Activated CD8-positive, alpha-beta memory T cell treated with anti-CD3 and anti-CD28 coated beads for 1 hour (primary cell): ENCODE measurements at places on chromosomes 4 and X.

GRCh38 chrX:68424719-68425118, 8.6 kb downstream of the OPHN1 start:
- DNase-seq = no peak

- no peak for DNase-seq
Observed at GRCh38 chr4:111360906-111361305, 738.0 kb upstream of the PITX2 start.

DNA sequence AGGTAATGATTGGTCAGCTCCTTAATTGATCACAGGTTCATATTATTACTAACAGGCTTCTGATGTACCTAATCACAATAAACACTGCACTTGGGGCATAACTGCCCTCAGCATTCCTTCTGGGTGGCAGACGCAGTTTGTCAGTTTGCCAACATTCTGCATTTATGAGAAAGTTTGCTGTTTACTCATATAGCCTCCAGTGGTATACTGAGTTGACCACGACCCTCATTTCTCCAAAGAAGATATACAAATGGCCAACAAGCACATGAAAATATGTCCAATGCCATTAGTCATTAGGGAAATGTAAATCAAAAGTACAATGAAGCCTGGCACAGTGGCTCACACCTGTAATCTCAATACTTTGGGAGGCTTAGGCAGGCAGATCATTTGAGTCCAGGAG, 26.3 kb downstream of the EFHC2 start:
- DNase-seq = no peak

DNA sequence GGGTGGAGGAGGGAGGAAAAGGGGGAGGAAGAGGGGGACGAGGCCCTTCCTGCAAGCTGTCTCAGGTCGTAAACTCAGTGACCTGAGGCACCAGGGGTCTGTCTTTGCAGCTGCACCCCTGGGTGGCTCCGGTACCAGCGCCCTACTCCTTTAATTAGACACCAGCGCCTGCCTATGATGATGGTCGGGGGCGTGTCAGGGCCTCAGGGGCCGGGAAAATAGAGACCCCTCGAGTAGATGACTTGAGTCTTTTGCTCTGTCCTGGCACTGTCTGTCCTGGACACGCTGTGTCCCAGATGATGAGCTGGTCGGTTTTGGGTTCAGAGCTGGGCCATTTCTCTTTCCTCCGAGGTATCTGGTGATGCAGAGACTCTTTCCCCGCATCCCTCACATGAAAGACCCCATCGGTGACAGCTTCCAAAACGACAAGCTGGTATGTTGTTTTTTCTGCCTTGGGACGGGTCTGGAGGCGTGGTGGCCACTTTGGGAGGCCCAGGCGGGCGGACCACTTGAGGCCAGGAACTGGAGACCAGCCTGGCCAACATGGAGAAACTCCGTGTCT, 11.2 kb downstream of the SLC25A6 start:
- no peak for DNase-seq

GRCh38 chrX:40310447-40310846, 212.7 kb upstream of the BCOR start:
- no peak for DNase-seq

DNA sequence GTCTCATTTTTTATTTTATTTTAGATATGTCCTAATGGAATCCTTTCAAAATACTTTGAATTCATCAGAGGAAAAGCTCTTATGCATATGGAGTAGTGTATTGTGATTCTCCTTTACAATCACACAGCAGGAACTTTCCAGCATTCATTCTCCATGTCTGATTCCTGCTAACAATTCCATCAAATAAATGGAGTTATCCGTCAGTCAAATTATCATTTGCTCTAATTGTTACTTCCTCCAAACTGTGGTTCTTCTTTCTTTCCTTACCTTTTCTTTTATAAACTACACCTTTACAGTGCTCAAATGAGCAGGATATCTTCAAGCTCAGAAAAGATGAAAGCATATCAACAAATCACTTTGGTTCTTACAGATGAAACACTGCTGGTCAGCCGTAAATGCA, 80.4 kb downstream of the EPHA5 start:
- DNase-seq = no peak

- DNase-seq = no peak
Observed at GRCh38 chr4:53684136-53685130, 93.1 kb upstream of the LNX1 start.

DNA sequence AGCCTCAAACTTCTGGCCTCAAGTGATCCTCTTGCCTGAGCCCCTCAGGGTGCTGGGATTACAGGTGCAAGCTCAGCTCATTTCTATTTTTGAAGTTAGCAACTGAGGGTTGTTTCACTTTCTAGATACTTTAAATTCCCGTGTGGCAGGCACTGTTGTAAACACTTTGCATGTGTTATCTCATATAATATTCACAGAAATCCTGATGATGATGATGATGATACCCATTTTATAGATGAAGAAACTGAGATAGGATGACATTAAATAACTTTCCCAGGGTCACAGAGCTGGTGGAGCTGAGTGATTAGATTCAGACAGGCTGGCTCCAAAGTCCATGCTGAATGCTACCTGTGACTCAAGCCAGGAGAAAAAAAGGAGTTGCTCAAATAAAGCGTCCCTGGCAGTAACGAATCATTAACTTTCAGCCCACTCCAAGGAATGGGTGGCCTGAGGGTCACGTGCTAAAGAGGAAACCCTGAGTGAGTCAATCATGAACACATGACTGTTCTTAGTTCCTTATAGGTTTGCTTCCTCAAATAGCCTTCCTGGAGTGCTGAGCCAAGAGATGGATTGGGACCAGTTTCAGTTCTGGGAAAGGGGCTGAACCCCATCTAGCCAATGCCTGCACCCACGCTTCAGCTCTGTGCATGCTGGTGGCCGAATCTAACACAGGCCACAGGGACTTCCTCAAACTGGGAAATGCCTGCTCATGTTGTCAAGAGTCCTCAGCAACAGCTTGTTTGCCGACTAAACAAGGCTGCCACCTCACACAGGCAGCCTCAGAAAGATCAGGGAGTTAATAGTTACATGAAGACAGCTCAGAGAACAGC, 52.8 kb downstream of the RBM47 start:
- DNase-seq = no peak

DNA sequence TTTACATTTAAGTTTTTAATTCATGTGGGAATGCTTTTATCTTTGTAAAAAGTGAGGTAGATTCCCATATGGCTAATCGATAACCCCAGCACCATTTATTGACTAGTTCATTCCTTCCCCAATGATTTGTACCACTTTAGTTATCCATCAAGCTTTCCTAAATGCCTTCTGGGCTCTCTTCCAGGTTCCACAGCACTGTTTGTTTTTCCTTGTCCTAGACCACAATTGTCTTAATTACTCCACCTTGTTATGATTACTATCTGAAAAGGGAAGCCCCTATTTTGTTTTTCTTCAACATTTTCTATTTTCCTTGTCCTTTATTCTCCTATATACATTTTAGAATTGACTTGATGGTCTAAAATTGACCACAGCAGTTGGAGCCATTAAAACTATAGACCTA, 48.5 kb upstream of the GPRIN3 start:
- DNase-seq = no peak

DNA sequence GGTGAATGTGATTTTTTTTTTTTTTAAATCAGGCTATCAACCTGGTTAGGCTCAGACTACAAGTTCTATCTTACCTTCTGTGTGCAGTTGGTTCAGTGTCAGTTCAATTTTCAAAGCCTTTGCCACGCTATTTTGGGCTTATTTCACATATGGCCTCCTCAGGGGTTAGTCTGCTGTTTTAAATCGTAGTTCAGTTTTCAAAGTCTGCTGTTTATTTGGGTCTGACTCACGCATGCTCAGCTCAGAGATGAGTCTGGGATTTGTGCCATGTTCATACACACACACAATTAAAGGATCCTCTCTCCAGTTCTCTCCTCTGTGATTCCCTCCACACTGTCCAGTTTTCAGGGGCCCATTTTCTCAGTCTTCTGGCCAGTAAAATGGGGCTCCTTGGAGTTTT, 32.3 kb upstream of the ZFX start:
- DNase-seq = no peak

- no peak for DNase-seq
Observed at GRCh38 chr4:168139336-168139735, 47.0 kb downstream of the ANXA10 start.
